ENCODE measurements at places on chromosomes 2 and 18. TPM values are rescaled to one million over a fixed set of nuclear protein-coding genes. Genes with fewer than 3 reads are reported as not detected.

Gene ADRA2B
- polyA plus RNA-seq: 2.5 TPM

Gene HOXD9
- 6.6 TPM for polyA plus RNA-seq

Gene KRTCAP3
- polyA plus RNA-seq: 1.5 TPM

DNA sequence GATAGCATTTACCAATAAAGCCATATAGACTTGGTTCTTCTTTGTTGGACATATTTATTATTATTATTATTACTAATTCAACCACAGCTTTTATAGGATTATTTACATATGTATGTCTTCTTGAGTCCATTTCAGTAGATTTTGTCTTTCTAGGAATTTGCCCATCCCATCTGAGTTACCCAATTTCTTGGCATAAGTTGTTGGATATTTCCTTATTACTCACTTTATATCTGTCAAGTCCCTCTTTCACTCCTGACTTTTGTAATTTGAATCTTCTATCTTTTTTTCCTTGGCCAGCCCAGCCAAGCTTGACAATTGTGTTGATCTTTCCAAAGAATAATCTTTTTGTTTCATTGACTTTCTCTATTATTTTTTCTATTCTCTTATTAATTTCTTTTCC is 543.7 kb downstream of the SUCLG1 start:
- no peak for DNase-seq

DNA sequence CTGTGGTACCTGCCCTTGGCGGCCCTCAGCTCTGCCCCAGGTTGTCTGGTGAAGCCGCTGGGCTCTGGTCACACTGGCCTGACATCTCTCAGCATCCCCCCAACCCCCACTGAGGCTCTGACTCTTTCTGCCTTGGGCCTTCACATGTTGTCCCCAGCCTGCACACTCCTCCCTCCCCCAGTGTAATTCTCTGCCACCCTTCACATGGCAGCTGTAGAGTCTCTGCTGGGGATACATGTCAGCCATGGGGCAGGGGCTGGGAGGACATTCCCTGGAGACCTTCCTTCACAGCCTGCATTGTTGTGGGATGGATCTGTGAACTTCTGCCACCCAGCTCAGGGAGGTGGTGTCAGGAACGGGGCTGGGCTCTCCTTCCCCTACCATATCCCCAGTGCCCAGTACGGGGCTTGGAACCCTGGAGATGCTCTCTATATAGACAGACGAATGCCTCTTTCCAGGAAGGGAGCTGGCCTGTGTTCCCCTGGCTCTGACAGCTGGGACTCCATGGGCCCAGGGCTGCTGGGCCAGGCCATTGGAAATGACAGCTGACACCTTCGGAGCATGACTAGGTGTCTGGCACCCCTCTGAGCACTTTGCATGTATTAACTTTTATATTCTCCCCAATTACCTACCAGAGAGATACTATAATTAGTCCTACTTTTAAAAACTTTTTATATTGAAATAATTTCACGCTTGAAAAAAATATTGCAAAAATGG is 151.5 kb downstream of the INHBB start:
- no peak for DNase-seq

GRCh38 chr2:27191070-27191829 is 20.6 kb upstream of the ATRAID start:
- peak; percentile 49 for DNase-seq

GRCh38 chr18:26941584-26941983 is 76.1 kb upstream of the AQP4 start:
- DNase-seq: peak; percentile 36

DNA sequence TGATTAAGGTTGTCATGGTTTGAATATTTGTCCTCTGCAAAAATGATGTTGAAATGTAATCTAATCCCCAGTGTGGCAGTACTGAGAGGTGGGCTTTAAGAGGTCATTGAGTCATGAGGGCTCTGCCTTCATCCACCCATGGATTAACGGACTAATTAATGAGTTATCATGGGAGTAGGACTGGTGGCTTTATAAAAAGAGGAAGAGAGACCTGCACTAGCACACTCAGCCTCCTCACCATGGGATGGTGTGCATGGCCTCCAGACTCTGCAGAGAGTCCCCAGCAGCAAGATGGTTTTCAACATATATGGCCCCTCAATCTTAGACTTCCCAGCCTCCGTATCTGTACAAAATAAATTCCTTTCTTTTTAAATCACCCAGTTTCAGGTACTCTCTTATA is 41.0 kb downstream of the DTNB start:
- DNase-seq: no peak

GRCh38 chr2:46162329-46163097 is 134.7 kb upstream of the EPAS1 start:
- peak; percentile 15 for DNase-seq
